ENCODE measurements at places on chromosomes 7 and 10.
A peak's percentile ranks its signal among the peaks of the same experiment; 100 is the strongest.

GRCh38 chr7:1675036-1675671 lies 5.1 kb downstream of the ELFN1 start:
- H3K27me3 ChIP-seq, result peaks cover 16% of the 10 kb centered on the region
- DNase-seq, result no peak
- no peaks in the 10 kb centered on the region for H3K36me3 ChIP-seq

DNA sequence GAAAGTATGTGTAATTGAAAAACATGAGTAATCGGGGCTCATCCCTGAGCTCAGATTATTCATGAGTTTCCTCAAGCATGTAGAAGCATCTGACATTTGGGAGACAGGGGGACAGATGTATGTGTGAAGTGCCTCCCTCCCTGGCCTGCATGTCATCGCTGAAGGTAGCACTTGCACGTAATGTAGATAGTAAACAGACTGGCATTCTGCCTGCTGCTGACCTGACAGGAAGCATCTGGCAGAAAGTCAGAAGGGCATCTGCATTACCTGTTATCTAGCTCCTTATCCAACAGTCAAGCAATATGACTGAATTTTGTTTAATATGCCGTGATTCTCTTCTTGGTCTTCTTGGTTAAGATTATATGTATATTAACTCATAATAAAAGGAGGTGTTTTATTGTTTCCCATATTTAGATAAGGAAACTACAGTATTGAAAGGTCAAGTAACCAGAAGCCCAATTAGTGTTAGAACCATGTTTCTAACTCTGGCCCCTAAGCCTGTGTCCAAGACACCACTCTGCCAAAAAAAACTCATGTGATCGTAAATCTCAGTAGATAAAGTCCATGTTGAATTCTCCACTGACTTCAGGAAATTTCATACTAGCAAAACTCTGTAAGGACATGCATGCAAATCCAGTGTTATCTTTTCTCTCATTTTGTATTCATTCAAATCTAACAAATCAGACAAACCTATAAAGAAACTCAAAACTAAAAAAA lies 918.1 kb upstream of the MBL2 start:
- H3K36me3 ChIP-seq, result no peaks in the 10 kb centered on the region
- H3K27me3 ChIP-seq, result no peaks in the 10 kb centered on the region
- H3K4me1 ChIP-seq, result no peaks in the 10 kb centered on the region
- no peak overlapping the region for H3K27ac ChIP-seq
- H3K4me3 ChIP-seq, result no peak overlapping the region

DNA sequence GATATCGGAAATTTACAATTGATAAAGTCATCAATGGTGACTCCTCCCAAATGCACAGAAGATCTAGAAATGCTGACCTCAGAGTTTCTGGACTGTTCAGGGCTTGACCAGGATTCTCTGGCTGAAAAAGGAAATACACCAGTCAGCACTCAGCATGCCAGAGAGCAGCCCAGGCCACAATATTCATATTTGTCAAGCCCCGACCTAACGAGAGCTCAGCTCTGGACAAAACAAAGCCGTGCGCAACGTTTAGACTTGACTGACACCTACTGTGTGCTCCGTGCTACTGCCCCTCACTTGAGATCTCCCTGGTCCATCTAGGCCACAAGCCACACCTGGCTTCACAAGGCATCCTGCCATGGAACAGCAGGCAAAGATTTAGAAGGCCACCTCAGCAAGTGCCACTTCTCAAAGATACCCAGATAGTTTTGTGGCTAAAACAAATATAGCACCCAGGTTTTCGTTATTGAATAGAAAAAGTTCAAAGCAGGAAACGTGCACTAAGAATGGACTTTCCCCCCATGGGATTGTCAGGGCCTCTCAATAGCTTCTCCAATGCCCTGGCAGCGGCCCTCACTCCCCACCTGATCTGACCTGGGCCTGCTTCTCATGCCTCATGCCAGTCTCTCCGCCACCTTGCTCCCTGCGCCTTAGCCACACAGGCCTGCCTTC lies 218.3 kb downstream of the FAM107B start:
- no peak overlapping the region for H3K27ac ChIP-seq
- no peak for DNase-seq
- peaks cover 99% of the 10 kb centered on the region for H3K4me1 ChIP-seq
- no peak overlapping the region for H3K4me3 ChIP-seq

GRCh38 chr10:117677239-117677638 lies 134.7 kb downstream of the EMX2 start:
- no peaks in the 10 kb centered on the region for H3K27me3 ChIP-seq
- no peaks in the 10 kb centered on the region for H3K4me1 ChIP-seq
- DNase-seq, result no peak
- no peak overlapping the region for H3K27ac ChIP-seq

DNA sequence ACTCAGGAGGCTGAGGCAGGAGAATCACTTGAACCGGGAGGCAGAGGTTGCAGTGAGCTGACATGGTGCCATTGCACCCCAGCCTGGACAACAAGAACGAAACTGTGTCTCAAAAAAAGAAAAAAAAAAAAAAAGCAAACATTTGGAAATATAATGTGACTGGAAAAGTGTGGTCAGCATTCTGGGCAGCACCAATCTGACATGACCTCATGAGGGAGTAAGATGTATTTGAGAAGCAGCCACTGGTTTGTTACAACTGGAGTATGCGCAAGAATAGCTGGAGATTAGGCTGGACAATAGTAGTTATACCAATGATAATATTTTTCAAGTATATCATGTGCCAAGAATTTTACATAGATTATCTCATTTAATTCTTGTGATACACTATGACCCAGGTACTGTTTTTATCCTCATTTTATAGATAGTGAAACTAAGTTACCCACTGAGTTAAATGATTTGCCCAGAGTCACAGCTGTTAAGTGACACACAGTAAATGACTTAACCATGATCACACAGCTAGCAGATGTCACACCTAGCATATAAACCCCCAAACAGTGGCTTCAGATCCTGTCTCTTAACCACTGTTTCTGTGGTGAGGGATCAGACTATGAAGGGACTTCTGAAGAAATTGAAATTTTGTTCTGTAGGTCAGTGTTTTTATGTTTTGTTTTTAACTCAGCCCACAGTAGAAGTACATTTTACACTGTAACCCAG lies 11.1 kb downstream of the MCU start:
- H3K27me3 ChIP-seq, result no peaks in the 10 kb centered on the region
- H3K4me1 ChIP-seq, result no peaks in the 10 kb centered on the region
- no peaks in the 10 kb centered on the region for H3K36me3 ChIP-seq
- DNase-seq, result no peak
- H3K4me3 ChIP-seq, result no peak overlapping the region
- no peak overlapping the region for H3K27ac ChIP-seq

- no peaks in the 10 kb centered on the region for H3K36me3 ChIP-seq
- no peak overlapping the region for H3K27ac ChIP-seq
- no peak overlapping the region for H3K4me3 ChIP-seq
- peaks cover 12% of the 10 kb centered on the region for H3K27me3 ChIP-seq
Measured at GRCh38 chr10:51077074-51077473, 2.8 kb downstream of the PRKG1 start.

DNA sequence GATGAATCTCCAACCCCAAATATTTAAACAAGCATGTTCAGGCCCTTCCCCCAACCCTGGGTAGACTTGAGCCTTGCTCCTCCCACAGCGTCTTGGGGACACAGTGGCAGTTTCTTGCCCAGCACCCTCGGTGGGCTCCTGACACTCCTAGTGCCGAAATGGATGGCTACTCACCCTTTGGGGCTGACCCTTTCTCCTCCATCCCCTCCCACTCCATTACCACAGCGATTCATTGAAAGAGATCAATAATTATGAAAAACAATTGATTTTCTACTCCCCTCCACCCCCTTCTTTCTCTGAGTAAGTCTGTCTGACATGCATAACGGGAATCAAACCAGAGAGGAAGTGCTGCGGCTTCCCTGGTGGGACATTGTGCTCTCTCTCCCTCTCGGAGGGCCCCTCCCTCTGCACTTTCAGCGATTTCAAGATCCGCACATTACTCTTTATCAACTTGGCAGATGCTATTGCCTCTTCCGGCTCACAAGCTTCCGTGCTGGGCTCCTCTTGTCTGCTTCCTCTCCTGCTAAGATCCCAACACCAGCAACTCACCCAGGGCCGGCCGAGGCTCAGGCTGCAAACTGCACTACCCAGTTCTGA lies 79.0 kb upstream of the PLXNA4 start:
- no peaks in the 10 kb centered on the region for H3K27me3 ChIP-seq
- H3K27ac ChIP-seq, result no peak overlapping the region
- peaks cover 27% of the 10 kb centered on the region for H3K4me1 ChIP-seq
- peak; percentile 55 for DNase-seq
- H3K36me3 ChIP-seq, result no peaks in the 10 kb centered on the region

DNA sequence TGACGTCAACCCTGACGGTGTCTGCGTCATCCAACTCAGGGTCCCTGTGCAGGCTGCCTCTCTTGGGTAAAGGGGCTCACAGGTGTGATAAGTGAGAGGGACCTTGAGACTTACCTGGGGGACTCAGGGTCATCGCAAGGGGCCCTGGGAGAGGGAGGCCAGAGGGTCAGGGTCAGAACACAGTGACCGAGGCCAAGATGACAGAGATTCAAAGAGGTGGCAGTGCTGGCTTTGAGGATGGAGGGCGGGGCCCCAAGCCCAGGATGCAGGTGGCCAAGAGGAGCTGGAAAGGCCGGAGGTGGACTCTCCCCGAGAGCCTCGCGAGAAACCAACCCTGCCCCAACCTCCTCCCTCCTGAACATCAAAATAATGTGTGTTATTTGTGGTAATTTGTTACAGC lies 165.2 kb upstream of the PPP2R2D start:
- no peaks in the 10 kb centered on the region for H3K27me3 ChIP-seq
- no peaks in the 10 kb centered on the region for H3K36me3 ChIP-seq
- H3K4me1 ChIP-seq, result no peaks in the 10 kb centered on the region

DNA sequence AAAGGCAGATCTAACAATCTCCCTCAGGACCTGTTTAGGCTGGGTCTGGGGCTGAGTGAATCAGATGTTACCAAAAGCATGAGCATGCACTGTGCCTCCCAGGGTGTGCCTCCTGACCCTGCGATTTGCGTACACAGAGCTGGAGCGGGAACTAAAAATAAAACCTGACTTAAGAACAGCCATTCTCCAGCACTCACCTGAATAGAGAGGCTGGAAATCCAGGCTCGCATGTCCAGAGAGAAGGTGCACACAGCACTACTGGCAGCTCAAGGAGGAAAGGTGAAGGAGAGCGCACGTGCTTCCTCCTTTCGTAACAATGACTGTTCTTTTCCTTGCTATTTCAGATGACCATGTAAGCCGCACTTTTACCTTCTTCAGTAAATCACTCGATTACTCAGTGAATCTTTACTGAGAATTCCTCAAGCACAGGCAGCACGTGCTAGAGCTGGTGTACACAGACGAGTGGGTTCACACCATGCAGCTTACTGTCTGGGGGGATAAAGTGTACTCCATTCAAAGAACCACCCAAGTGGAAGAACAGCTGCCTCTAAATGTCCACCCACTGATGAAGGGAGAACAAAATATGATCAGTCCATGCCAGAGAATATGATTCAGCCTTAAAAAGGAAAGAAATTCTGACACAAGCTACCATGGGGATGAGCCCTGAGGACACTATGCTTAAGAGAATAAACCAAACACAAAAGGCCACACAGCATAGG lies 45.6 kb downstream of the SFMBT2 start:
- H3K36me3 ChIP-seq, result peaks cover 47% of the 10 kb centered on the region
- H3K27ac ChIP-seq, result no peak overlapping the region
- no peaks in the 10 kb centered on the region for H3K27me3 ChIP-seq
- DNase-seq, result no peak
- H3K4me1 ChIP-seq, result no peaks in the 10 kb centered on the region

Measured in CD8-positive, alpha-beta memory T cell (primary cell).